Stimulated activated CD8-positive, alpha-beta memory T cell treated with anti-CD3 and anti-CD28 coated beads, Interleukin-2, amount 100 ng/mL, for 1 hour (primary cell): ENCODE measurements at places on chromosomes 3 and 15.

DNA sequence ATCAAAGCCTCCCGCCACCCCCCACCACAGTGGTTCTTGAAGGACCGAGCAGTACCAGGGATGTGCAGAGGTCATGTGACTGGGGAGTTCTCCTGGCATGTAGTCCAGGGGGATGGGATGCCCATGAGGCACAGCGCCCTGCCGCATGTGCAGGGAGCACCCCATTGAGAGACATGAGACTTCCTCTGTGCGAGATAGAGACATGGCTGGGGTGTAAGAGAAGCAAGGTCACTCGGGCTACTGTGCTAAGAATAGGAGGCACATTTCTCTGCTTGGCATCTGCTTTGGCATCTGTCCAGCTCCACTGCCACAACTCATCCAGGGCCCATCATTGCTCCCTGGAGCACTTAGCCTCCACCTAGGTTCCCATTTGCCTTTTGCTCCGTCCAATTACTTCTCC is 2.4 kb upstream of the CYP1A1 start:
- no peak for DNase-seq

DNA sequence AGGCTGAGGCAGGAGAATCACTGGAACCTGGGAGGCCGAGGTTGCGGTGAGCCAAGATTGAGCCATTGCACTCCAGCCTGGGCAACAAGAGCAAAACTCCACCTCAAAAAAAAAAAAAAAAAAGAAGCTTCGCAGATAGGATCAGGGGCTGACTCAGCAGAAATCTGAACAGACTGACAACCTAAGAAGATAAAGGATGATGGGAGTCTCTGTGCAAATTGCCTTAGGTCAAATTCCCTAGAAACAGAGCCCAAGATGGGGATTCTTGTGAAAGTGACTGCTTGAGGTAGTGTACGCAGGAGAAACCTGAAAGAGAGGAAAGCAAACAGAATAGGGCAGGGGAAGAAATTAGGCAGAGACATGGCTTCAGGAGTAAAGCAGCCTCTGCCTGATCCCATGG is 160.8 kb upstream of the LRIG1 start:
- DNase-seq = no peak

- DNase-seq = no peak
These were observed 20.5 kb downstream of the SLC35A5 start for GRCh38 chr3:112582244-112582874.

- peak; percentile 13 for DNase-seq
These were observed 1.6 kb upstream of the TTLL3 start for GRCh38 chr3:9808345-9809037.

DNA sequence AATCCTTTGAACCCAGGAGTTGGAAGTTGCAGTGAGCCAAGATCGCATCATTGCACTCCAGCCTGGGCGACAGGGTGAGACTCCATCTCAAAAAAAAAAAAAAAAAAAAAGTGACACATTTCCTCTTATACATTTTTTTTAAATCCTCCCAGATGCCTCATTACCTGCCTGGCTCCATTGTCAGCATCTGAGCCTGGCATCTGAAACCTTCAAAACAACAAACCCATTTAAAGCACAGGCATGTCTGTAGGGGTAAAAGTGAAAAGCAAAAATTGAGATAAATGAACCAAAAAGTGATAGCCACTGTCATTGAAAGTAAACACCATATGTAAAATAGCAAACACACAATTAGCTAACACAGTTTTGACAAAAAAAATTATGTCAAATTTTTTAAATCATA is 38.6 kb downstream of the OSBPL10 start:
- no peak for DNase-seq

- no peak for DNase-seq
These were observed 594 bp upstream of the ICE2 start for GRCh38 chr15:60479361-60480110.

DNA sequence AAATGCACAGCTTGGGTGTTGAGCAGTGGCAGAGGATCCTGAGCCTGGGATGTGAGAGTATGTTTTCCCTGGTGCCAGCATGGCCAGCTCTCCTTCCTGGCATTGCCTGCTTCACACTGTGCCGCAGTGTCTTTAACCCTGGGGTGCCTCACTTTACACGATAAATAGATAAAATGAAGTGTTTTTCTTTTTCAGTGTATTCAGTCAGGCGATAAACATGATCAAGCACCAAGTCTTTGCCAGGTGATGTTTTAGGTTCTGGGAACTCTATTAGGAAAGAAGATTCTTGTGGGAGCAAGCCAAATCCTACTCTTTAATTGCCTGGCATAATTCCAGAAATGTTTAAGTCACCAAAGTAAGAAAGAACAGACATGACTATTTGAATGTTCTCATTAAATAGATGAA is 14.0 kb downstream of the ABHD6 start:
- no peak for DNase-seq

DNA sequence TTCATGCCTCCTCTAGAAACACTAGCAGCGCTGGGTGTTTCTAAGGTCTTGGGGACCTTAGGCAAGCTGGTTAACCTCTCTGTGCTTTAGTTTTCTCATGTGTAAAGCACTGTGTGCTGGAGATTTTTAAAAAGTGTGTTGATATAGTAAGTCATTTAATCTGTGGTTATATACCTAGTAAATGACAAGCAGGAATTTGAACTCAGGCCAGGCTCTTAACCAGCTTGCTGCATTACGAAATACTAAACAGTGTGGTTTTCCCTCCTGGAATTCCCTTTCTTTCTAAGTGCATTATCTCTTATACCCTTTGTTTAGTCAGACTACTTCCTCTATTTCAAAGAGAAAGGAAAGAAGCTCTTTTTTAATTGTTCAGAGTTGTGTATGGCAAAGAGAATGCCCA is 26.5 kb downstream of the NEO1 start:
- no peak for DNase-seq

GRCh38 chr15:27573805-27574485 is 525.2 kb downstream of the OCA2 start:
- DNase-seq = no peak

- no peak for DNase-seq
These were observed 32.3 kb upstream of the DUSP7 start for GRCh38 chr3:52088445-52089367.

DNA sequence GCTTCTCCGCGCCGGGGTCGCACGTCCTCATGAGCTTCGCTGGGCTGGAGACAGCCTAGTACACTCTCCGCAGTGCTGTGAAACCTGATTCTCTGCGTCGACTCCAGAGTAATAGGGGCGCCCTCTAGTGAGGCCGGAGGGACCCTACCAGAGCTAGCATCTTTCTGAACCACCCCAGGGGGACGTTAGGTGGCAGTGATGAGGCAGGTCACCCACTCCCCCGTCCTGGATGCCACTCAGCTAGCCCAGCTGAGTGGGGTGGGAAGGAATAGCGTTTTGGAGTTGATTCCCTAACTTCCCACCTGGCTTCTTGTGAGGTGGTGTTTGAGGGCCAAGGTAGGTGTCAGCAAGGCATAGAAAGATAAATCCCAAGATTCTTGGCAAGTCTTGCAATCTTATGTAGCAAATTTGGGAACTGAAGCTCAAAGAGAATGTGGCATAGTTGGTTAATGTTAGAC is 4.0 kb downstream of the DUOXA2 start:
- peak; percentile 72 for DNase-seq

GRCh38 chr3:58539626-58540025 is 2.6 kb upstream of the ACOX2 start:
- DNase-seq = no peak

- no peak for DNase-seq
These were observed 12.6 kb downstream of the MELTF start for GRCh38 chr3:197017003-197017402.

- DNase-seq = no peak
These were observed 26.7 kb downstream of the KLHL24 start for GRCh38 chr3:183662099-183662498.

GRCh38 chr3:15065550-15066007 is 464 bp upstream of the MRPS25 start:
- no peak for DNase-seq

- no peak for DNase-seq
These were observed 167.6 kb downstream of the TLE3 start for GRCh38 chr15:69929905-69930630.

- no peak for DNase-seq
These were observed 43.7 kb downstream of the SUSD5 start for GRCh38 chr3:33174711-33175414.
